ENCODE measurements at places on chromosomes 6 and 20.

GRCh38 chr20:55386686-55387085 is 618.6 kb downstream of the CBLN4 start:
- DNase-seq = no peak

- DNase-seq = no peak
Measured at GRCh38 chr6:127496471-127496870, 22.7 kb downstream of the MTCL3 start.

DNA sequence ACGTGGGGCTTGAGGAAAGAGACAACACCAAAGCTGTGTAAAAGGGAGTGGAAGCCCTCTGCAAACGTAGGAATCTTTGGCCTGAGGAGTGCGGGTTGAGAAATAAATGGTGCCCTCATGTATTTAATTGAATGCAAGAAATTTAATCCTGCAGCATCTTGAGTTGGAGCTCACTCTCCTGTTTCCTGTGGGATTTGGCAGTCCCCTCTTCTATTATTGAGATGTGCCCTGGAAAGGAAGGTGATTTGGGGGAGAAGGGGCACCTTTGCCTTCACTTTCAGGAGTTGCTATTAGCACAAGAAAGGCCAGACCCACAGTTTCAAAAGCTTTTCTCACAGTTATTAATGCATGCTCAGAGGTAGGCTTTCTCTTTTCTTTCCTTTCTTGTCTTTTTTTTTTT is 201.4 kb upstream of the HDDC2 start:
- DNase-seq = no peak

DNA sequence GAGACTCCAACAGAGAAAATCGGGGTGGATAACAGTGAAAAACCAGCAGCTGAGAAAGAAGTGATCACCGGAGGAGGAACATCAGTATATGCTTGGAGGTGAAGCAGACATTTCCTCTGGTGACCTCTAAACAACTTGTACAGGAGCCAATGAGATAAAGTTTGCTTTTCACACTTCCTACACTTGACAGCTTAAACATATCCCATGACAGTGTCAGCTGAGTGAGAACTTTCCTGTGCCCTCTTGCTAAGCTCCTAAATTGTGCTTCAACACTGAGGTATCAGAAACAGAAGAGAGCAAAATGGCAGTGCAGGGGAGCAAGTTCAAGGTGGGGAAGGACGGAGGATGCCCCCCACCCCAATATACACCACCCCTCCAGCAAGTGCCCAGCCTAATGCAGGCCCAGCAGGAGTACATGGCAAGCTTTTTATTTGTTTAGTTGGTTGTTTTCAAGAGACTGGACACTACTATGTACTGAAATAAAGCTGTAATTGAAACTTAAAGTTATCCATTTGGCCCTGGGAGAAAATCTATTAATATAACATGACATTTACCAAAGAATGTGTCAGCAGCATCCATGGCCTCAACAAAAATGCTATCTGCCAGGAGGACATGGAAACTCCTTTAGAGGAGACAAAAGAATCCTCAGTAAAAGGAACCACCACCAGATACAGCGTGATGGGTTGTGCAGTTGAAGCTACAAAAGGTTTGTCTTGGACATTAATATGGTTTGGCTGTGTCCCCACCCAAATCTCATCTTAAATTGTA is 540.2 kb downstream of the PRKN start:
- DNase-seq = no peak

DNA sequence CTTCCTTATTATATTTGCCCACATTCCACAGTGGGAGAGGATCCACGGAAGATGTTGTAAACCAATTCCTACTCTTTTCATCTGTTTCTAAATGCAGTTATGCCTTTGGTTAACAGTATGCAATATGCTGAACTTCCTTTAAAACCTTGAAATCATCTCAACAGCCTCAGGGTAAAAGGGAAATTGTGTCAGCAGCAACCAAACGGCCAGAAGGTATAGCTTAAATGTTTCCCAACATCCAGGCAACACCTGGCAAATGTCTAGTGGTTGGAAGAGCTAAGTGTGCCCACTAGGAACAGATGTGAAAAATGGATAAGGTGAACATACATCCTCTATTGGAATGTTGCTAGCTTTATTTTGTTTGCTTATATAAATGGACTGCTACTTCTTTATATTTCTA is 164.8 kb downstream of the FAXC start:
- no peak for DNase-seq

GRCh38 chr20:38373231-38373867 is 27.1 kb downstream of the LBP start:
- no peak for DNase-seq

DNA sequence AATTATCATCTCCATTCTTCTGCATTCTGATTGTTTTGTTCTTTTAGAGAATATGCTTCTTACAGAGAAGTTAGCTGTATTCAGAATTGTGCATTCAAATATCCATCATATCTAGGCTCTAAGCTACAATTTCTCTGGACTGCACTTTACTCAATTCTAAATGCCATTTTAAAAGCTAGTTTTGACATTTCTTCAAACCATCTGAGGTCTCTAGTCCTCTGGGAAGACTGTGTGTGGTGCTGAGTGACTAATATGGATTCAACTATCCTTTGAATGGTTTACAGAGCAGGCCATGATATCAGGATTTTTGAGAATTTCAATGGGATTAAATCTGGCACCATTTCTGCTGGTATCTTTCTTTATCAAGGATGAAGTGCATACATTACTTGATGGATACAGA is 285.7 kb downstream of the BTBD3 start:
- DNase-seq = no peak

DNA sequence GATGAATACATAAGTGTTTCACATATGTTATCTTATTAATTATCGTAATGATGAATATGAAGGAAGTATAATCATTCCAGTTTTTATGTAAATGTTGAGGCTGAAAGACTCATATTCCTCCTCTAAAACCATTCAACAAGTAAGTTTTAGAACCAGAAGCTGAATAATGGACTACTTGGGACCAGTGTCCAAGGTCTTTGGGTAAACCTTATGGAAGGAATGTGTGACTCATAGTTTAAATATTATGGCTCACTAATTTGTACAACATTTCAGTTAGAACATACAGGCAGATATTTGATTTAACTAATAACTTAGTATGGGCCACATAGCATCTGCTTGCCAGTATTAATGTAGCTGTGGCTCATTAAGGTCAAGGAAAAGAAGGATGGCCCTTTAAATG is 209.6 kb downstream of the TFAP2B start:
- DNase-seq = no peak

GRCh38 chr6:132931936-132932514 is 117.7 kb downstream of the RPS12 start:
- no peak for DNase-seq

DNA sequence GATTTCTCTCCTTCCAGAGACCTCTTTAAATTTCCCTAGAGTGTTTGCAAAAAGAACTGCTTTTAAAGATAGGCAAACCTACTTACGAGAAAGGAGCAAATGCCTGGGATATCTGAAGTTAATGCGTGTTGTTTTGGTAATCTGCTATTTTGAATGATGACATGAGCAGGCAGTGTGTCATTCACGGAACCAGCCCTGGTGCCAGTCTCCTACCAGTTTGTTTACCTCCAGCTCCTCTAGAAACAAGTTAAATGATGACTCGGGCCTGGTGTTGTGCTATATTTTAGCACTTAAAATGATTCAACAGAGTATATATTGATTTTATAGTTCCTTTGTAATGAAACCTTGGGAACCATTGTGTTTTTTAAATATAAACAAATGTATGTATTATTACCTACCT is 41.1 kb upstream of the MAP3K4 start:
- no peak for DNase-seq

GRCh38 chr6:34484899-34485298 is 19.0 kb downstream of the PACSIN1 start:
- peak; percentile 32 for DNase-seq

GRCh38 chr6:80287607-80288006 is 181.1 kb downstream of the BCKDHB start:
- DNase-seq = no peak

GRCh38 chr20:61744691-61745396 is 320.8 kb downstream of the TAF4 start:
- DNase-seq = no peak

DNA sequence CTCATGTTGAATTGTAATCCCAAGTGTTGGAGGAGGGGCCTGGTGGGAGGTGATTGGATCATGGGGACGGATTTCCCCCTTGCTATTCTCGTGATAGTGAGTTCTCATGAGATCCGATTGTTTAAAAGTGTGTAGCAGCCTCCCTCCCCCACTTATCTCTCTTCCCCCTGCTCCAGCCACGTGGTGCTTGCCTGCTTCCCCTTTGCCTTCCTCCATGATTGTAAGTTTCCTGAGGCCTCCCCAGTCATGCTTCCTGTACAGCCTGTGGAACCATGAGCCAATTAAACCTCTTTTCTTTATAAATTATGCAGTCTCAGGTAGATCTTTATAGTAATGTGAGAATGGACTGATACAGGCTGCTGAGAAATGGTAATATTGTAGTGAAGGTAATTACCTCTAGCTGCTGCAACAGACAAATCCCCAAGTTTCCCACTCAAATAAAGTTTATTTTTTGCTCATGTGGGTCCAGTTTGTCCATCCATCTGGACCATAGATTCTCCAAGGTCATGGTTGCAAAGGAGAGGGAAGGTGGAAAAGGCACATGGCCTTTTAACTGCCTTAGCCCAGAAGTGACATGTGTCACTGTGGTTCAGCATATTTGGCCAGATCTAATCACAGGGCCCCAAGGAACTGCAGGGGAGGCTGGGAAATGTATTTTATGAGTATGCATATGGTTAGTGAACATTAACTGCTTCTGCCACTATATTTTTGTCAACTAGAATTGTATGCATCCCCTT is 89.2 kb downstream of the TRMT11 start:
- no peak for DNase-seq

DNA sequence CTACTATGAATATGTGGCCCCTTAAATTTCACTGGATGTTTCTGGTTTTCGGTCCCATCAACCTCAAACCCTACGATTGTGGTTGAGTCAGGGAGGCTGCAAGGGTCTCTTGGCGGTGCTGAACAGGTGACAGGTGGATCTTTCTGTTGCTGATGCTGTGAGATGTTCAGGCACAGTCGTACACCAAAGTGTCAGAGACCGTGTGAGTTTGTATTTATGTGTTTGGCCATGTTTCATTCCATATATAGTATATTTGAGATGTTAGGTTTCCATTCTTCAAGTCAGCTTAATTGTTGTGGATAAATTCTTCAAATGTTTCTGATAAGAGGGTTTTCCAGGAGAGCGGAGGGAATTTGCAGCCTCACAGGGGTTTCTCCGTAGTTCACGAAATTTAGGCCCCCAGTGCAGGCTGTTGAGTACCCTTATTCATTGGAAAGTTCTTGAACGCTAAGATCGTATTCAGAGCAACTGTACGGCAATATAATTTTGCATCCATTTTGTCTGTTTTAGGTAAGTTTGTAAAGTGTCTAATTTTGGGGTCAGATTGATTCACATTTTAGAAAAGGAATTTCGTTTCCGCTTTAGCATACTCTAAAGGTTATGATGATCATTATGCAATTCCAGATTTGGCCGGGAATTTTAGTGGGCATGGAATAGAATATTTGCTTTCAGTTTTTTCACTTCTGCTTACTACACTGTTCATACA is 1.2 kb downstream of the TAB2 start:
- DNase-seq = peak; percentile 47

DNA sequence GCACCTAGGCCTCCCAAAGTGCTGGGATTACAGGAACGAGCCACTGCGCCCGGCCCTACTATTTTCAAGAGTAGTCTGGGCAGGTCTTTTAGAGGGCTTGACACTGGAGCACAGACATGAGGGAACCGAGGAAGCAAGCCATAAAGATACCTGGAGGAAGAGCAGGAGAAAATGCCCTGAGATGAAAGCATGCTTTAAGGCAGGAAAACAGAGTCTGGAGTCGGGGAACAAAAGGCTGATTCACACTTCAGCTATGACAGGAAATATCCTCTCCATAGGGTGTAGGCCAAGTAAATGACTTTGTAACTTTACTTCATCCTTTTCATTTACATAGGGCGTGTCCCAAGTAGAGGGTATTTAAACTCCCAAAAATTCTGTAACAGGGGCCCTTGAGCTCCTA is 4.3 kb upstream of the SERINC3 start:
- no peak for DNase-seq

- no peak for DNase-seq
Measured at GRCh38 chr6:158009935-158010585, 28.4 kb downstream of the SYNJ2 start.

DNA sequence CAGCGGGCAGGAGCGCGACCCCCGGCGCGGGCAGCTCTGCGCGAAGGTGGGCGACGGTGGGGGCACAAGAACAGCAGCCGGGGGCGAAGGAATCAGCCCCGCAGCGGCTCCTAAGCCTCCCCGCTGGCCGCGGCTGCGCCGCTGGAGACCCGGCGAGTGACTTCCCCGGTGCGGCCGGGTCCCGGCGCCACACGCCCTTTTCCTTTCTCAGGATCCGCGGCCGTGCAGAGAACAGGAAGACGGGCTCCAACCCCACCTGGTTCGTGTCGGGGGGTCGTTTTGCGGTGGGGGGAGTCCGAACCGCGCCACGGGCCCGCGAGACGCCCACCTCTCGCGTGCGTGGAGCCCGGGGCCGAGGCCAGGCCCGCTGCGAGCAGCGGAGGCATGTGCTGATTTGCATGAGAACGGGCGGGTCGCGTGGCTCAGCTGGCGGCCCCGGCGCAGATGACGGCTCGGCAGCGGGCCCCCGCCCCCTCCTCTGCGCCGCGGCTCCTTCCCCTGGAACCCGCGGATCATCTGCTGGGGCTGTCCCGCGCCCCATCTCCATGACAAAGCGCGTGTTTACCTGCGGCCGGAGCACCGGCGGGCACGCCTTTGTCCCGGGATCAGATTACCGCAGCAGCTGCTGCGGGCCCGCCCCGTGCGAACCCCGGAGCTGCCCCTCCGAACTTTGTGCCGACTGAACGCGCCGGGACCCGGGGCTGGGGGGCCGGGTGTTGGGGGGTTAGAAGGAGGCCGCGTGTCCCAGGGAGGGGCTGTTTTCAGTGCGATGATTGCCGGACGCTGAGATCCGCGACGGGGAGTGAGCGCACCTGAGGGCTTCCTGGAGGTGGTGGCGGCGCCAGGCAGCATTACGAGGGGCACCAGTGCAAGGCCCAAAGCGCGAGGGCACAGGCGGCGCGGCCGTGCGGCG is 4.9 kb upstream of the DLL1 start:
- DNase-seq = peak; percentile 54

DNA sequence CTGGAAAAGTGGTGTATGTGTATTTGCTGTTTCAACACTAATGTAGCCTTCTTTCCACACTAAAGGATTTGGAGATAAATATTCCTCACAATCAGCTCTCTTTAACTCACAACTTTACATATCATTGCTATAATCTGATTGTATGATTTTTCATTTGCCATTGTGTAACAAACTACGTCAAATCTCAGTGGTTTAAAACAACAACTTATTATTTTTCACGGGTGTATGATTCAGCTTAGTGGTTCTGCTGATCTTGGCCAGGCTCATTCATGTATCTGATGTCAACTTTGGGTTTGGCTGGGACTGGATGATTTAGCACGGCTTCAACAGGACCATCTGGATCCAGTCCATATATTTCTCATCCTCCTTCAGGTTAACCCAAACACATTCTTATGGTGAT is 55.4 kb upstream of the TMX4 start:
- no peak for DNase-seq

DNA sequence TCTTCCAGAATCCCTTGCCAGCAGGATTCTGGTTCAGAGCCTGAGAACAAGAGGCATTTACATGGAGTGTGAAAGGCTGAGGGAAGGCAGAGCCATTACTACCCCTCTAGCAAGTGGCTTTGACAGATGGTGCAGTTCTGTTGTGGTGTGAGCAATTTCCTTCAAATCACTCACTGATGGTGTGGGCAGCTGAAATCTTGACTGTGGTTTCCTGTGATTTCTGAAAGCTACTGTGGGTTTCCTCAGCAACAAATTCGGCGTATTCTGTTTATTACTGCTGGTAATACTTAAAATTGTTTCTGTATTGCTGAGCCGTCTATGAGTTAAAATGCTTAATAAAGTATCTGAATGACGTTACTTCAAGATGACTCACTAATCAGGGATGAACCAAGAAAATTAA is 181.5 kb upstream of the TCF21 start:
- no peak for DNase-seq
